ENCODE measurements at places on chromosomes 5 and 9.

- no peak for DNase-seq
These were observed 504 bp upstream of the ZNF618 start for GRCh38 chr9:113875459-113876150.

DNA sequence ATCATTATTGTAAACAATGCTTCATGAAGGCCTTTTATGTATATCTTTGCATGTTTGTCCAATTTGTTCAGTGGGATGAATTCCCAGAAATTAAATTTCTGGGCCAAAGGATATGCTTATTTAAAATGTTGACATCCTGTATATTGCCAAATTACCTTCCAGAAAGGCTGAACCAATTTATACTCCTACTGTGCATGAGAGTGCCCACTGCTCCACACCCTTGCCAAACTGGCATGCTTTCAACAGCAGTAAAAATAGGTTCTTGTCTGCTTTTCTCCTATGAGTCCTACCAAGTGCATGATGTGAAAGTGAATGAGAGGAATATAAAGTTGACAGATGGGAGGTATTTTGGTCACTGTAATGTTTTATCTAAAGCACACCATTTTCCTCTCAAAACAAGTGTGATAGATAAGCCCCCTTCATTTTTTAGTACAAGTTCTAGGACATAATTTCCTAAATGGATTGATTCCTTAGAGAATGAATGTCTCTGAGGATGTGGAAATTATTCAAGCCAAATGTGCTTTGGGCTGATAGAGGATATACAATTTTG lies 70.5 kb upstream of the ERBIN start:
- DNase-seq, result no peak

DNA sequence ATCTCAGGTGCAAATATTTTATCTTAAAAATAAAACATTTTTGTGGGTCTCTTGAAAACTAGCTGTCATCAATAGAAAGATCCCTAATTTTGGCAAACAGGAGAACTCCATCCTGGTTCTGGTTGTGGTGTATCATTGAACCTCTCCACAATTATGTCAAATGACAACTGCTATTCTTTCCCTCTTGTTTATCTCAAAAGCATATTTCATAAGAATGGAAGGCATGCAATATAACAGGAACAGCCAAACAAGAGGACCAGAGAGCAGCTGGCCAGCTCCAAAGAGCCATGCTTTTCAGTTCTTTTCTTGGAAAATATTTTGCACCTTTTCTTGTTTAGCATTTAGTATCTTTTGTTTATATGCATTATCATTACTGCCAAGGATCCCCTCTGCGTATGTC lies 125.4 kb downstream of the ADAMTS6 start:
- DNase-seq, result no peak

GRCh38 chr5:111737716-111738115 lies 19.3 kb downstream of the NREP start:
- DNase-seq, result no peak

DNA sequence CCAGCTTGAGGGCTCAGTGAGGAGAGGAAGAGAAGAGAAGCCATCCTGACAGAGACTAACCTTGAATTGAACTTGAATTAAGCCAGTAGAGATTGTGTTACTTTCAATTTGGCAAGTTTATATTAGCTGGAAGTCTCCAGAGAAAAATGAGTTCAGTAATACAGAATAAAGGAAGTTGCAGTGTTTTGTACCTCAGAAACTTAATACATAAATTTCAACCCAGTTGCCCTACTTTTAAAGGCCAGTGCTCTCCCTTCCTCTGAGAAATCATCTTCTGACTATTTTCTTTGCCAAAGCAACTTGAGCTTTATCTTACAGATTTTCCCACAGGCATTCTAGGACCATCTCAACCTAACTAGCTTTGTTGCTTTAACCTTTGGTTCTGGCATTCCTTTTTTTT lies 231.0 kb upstream of the GAS1 start:
- no peak for DNase-seq

GRCh38 chr5:118789366-118789765 lies 199.0 kb downstream of the DTWD2 start:
- no peak for DNase-seq

GRCh38 chr5:114324282-114324681 lies 37.6 kb upstream of the KCNN2 start:
- DNase-seq, result no peak

DNA sequence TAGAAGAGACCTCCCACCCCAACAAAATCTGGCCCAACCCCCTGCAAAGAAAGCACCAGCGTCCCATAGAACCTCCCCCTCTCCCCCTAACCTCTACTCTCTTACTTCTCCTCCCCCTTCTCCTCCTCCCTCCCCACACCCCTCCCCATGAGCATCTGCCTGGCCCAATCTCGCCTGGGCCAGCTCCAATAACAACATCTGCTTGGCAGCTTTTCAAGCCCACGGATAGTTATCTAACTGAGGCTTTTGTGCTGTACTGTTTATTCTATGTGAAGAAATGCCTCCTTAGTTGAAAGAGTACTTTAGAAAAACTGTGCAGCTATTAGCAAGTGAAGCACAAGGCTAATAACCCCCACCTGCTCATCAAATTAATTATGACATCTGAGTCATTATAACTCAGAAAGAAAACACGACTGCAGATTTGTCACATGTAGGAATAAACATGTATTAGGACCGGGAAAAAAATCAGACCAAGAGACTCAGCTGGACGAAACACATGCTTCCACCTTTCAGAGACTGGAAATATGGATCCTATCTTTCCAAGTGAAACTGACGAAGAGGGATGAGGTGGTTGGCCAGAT lies 42.8 kb downstream of the NFIB start:
- DNase-seq, result no peak

GRCh38 chr5:96816991-96817390 lies 9.2 kb upstream of the ERAP1 start:
- no peak for DNase-seq

DNA sequence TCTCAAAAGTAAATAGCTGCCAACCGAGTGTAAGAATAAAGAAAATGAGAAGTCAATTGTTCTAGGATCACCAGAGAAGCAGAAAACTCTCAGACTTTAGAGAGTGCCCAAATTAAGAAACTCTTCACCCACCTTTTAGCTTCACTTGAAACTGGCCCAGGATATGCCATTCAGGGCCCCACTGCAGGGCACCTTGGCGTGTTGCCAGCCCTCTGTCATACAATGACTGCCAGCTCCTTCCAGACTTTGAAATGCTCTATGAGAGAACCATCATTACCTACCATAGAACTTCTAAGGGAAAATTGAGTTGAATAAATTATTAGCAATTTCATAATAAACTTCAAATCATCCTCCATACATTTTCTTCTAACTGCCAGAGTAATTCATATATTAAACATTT lies 240.5 kb downstream of the CETN3 start:
- DNase-seq, result no peak

GRCh38 chr5:13477118-13477737 lies 467.3 kb downstream of the DNAH5 start:
- DNase-seq, result no peak

DNA sequence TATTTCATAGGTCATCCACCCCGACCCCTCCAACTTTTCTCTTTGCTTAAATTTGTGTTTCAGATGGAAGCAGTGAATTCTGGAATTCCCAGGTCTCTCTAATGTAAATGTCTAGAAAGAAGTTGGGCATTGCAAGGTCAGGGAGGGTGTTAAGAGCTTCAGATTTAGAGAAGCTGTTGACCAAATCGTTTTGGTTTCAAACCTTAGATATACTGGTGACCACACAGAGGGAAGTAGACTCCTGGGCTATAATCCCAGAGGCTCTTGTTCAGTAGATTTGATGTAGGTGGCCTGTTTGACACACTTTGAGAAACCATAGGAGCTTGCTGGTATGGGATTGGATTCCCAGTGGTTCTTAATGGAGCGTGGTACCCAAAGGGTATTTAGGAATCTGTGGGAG lies 137.3 kb upstream of the KLF9 start:
- DNase-seq, result no peak

DNA sequence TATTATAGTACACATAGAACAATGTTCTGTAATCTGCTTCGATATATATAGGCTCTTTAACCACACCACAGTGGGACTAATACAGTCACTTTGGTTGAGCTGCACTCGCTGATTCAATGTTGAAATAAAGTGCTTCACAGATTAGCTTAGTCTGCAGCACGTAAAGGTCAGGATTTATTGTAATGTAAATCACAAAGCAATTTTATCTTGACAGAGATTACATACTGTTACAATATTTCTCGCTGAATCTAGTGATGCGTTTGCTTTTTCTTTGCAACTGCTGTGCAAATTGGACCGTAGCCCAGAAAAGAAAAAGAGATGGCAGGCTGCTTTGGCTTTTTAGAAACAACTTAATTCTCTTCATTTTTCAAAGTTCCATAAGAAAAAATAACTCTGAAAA lies 52.9 kb downstream of the CETN3 start:
- no peak for DNase-seq

Measured in hypothalamus (tissue), 51 donors.